ENCODE measurements at places on chromosomes 4 and X.

DNA sequence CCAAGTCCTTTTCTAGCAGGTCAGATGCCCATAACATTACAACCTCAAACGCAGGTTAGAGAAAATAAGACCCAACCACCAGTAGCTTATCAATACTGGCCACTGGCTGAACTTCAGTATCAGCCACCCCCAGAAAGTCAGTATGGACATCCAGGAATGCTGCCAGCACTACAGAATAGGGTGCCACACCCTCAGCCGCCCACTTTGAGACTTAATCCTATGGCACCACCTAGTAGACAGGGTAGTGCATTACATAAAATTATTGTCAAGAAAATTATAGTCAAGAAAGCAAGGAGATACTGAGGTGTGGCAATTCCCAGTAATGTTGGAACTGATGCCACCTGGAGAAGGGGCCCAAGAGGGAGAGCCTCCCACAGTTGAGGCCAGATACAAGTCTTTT is 19.9 kb upstream of the TRIM61 start:
- no peak for DNase-seq

DNA sequence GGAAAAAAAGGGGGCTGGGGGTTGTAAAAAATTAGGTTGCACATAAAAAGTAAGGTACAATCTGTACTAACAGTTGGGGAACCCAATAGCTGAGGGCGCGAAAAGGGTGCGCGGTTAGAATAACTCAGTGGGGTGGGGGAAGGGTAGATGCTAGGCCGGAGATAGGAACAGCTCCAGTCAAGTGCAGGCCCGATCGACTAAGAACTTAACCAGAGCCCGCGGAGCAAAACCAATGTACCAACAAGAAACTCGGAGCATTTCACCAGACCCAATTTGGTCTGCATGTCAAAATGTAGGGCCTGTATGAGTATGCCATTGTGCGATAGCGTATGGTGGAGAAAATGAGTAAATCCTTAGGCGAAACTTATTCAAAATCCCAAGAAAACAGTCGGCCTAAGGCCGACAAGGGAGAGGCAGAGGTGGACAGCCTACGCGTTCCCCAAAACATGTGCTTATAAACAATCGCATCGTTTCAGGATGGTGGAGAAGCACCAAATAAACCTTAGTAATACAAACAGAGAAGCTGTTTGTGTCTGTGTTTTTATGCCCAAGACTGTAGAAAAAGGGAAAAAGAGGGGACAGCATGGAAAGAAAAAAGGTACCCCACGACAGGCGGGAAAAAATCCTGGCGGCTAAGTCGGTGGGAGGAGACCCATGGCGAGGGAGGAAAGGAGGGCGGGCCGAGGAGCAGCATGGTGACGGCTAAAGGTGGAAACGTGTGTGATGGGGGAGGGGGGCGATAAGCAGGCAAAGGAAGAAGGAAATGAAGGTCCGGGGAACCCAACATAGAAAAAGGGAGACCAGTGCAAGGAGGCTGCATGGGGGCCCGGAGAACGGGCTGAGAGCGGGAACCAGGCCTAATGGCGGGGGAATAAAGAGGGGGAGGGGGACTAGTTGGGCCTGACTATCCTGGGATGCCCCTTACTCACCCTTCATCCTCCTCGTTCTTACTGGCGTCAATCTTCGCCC is 990 bp downstream of the HNRNPD start:
- DNase-seq, result peak; percentile 75

DNA sequence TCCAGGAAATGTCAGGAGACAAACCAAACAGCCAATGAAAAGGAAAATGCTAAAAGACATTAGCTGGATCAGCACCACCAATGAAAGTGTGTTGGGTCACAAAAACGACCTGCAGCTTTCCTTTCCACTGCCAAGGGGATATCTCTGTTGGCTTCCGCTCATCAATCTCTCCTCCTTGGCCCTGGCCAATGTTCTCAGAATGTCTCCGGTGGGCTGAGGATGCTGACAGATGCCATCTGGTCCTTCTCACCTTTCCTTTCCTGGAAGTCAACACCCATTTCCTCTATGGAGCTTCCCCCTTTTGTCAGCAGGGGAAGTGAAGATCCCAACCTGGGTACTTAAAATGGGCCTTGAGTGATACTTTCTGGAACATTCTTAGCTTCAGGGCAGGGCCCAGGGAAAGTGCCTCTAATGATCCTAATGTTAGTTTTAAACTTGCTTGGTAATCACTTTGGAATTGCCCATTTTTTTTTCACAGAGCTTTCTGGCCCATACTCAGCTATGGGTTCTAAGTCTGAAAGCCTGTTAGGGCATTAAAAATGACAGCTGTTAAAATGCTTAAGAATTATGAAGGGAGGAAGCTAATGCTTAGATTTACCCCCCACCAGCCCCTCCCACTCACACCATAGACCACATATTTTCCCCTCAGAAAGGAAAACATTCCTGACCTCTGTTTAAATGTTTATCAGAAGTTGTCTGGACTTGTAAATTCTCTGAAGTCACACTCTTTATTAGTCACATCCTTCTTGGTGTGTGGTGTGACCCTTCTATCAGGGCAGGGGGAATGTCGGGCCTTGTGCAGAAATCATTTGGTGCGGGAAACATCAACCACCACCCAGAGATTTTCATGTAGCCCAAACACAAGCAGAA is 29.2 kb downstream of the IGFBP7 start:
- no peak for DNase-seq

GRCh38 chr4:141642063-141642462 is 5.7 kb downstream of the IL15 start:
- no peak for DNase-seq

DNA sequence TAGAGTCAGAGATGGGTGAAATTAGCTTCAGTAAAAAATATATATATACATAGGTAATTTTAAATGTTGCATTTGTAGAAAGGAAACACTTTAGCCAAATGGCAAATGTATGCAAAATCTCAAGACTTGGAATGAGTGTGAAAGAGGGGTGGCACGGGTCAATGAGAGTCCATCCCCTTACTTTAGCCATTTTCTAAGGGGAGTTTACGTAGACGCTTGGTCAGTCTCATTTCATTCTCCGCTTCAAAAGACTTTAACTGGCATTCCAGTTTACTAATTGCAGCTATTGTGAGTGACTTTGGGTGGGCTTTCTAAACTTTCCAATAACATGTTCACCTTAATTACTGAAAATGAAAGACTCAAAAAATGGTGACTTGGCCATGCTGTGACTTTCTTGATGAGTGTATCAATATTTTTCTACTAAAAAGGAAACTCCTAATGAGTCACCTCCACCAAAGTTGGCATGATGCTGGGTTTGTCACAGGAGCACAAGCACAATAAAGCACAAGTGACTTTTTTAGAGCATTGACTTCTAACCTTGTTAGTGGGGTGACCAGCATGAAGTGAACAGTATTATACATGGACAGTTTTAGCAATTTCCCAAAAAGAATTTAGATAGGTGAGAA is 356.0 kb upstream of the RASGEF1B start:
- DNase-seq, result no peak

DNA sequence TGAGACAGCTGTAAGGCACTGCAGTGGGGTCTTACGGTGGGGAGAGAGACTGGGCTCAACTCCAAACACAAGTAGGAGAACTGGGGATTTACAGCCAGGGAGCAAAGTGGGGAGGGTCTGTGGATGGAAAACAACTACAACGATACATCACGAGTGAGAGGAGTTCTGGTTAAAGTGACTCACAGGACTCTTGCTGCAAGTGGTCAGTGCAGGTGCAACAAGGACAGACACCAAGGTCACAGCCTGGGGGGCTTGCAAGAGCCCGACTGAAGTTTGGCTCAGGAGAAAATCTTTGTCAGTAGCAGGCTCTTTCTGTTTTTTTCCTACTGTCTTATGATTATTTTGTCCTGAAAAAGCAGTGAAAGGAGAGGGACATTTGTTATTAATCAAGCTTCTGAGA is 10.1 kb upstream of the FAT1 start:
- no peak for DNase-seq

Measured in gastrocnemius medialis (tissue), 4 donors.